ENCODE measurements at places on chromosomes 13 and 19.

- DNase-seq, result no peak
Observed at GRCh38 chr19:33705860-33706259, 84.1 kb downstream of the CHST8 start.

- no peak for DNase-seq
Observed at GRCh38 chr13:53822136-53822535, 793.5 kb downstream of the OLFM4 start.

DNA sequence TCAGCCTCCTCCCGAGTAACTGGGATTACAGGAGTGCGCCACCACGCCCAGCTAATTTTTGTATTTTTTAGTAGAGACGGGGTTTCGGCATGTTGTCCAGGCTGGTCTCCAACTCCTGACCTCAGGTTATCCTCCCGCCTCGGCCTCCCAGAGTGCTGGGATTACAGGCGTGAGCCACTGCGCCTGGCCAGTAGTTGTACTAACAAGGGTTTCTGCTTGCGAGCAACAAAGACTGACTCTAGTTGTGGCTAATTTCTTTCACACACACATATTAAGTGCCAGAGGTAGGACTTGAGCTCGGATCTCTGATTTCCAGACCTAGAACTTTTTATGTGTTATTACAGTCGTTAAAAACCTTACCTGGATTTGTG, 635 bp upstream of the PCCA start:
- no peak for DNase-seq

- no peak for DNase-seq
Observed at GRCh38 chr13:50787316-50788195, 55.9 kb downstream of the DLEU7 start.

- no peak for DNase-seq
Observed at GRCh38 chr13:106918557-106918860, 350.6 kb upstream of the ARGLU1 start.

DNA sequence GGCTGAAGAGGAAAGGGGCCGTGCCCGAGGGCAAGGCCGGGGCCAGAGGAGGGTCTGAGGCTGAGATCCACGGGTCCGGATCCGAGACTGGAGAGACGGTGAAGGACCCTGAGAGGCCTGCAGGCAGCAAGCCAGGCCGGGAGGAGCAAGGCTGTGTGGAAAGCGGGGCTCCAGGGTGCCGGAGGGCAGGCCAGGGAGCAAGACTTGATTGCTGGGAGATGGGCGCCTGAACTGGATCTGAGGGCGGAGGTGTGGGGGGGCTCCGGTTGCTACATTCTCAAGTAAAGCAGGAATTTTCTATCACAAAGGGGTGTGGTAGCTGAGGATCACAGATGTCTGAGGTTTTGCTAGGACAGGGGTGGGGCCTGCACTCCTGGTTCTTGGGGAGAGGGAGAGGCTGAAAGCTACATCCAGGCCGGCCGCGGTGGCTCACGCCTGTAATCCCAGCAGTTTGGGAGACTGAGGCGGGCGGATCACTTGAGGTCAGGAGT, 3.8 kb downstream of the MAMSTR start:
- no peak for DNase-seq

- DNase-seq, result no peak
Observed at GRCh38 chr13:28333204-28333881, 161.6 kb downstream of the FLT1 start.

DNA sequence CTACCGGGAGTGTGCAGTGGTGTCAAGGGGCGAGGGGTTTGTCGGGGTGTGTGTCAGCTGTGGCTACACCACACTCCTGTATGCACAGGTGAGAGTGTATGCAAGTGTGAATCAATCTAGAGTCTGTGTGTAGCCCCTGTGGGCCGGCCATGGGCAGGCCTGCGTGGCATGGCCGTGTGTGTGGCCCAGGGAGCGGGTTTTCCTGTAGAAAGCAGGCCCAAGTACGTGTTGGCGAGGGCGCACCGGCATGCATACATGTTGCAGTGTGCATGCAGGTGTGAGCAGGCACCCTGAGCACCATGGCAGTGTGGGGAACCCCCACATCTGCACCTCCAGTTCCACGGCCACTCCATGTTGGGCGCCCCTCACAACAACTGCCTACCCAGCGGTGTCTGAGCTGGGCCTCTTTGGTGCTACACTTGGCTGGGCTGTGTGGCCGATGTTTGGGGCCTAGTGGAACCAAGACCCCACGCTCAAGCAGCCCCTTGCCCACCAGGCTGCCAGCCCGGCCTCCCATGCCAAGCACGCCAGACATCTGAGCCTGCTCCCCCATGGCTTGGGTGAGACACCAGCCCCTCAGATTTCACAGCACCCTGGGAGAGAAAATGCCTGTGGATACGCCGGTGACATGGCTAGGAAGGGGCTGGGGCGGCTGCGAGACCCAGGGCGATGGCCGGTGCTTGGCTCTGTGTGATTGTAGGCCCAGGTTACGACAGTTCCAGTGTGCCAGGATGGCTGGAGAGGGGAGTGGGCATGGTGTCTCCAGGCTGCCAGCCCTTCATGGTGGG, 2.1 kb downstream of the NFIX start:
- no peak for DNase-seq

DNA sequence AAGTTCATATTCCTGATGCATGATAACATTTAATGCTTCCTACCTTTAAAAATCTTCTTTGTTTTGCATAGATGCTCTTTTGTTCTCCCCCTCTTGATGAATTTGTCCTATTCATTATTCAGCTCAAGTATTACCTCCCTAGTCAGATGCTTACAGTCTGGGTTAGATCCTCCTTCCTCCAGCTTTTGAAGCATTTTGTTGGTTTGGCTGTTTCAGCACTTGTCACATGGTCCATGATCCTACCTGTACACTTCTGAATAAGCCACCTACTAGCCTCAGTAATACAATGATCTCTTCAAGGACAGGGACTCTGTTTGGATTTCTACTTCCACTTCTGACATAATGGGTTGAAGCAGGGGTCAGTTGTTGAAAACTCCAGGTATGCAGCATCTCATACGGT, 37.4 kb downstream of the N4BP2L1 start:
- no peak for DNase-seq

All from activated CD8-positive, alpha-beta memory T cell treated with anti-CD3 and anti-CD28 coated beads for 1 hour (primary cell).